ENCODE measurements at places on chromosomes 16 and 17.
A peak's percentile ranks its signal among the peaks of the same experiment; 100 is the strongest.

DNA sequence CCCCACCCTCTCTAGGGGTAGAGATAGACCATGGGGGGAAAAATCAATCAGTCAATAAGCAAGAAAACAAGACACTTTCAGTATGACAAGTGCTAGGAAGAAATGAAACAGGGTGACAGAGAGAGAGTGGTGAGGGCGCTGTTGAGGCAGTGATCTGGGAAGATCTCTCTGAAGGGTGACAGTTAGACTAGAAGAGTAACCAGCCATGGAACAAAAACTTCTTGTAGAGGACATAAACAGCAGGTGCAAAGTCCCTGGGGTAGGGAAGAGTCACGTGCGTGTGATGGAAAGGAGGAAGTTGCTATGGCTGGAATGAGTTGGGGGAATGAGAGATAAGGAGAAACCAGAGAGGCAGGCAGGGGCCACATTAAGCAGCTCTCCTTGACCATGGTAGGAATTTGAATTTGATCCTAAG, 16.8 kb upstream of the EMP2 start:
- DNase-seq = no peak

DNA sequence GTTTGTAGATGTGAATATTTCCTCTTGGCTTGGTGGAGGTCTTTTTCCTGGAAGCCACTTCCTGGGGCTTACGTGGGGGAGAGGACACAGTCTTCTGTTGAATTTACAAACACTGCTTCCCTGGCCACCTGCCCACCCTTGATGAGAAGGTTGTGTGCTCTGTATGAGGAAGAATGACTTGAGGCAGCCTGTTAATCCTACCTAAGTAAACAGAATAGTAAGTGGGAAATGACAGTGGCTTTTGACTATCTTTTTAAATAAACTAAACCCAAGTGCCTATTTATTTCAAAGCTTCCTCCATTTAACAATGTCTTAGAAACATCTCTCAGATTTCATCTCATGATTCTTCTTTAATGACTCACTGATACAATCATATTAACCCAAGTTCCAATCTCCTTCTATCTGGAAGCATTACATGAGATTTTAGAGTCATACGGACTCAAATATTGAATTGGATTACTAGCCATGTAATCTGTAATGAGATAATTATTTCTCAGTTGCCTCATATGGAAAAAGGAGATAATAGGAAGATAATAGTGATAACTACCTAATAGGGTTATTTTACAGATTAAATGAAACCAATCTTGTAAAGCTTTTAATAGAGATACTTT, 96.6 kb upstream of the SMIM36 start:
- DNase-seq = no peak

DNA sequence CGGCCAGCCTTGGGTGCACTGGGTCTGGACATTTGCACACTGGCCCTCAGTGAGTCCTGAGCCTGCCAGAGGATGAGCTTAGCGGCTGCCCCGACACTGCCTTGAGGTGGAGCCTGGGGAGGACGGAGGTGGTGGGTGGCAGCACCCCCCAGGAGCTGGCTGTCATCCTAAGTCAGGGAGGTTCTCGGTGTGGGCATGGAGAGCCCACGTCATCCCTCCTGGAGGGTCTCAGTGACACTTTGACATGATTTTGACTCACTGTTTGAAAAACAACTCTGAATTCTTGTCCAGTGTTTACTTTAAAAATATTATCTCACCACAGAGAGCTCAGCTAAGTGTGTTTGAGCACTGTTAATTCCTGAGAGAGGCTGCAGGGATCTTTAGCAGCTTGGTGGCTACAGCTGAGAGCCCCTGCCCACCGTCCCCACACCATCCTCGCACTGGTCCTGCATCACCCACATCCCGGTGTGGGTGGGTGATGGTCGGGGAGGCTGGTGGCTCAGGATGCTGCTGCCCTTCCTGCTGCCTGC, 63.1 kb downstream of the BANP start:
- DNase-seq = no peak

- no peak for DNase-seq
Measured at GRCh38 chr17:58276423-58276822, 4.3 kb downstream of the MPO start.

DNA sequence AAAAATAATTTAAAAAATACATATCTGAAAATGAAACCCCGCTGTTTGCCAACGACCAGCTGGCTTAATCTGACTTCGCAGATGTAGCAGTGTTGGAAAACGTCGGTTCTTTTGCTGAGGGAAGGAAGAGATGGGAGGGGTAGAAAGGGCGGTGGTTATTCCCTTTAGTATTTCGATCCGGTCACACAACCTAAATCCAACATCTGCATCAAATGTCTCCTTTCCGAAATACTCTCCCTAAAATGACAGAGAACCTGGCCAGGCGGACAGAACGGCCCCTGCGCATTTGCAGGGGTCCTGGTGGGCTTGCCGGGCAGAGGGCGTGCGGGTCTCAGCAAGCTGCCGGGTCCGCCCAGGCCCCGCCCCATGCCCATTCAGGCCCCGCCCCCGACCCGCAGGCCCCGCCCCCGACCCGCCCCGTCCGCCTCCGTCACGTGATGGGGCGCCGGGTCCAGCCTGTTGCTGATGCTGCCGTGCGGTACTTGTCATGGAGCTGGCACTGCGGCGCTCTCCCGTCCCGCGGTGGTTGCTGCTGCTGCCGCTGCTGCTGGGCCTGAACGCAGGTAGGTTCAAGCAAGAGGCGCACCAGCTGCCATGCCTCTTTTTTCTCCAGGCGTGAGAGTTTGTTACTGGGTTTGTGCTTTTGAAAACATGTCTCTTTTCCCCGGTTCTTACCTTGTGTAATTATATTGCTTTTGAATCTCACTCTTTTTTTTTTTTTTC, at the start of gene SCPEP1:
Gene SCPEP1 (plus strand): TSS at position 459 of the 723 bp plus-strand sequence. CDS start 29 bp downstream, at position 488.
- peak; percentile 70 for DNase-seq

DNA sequence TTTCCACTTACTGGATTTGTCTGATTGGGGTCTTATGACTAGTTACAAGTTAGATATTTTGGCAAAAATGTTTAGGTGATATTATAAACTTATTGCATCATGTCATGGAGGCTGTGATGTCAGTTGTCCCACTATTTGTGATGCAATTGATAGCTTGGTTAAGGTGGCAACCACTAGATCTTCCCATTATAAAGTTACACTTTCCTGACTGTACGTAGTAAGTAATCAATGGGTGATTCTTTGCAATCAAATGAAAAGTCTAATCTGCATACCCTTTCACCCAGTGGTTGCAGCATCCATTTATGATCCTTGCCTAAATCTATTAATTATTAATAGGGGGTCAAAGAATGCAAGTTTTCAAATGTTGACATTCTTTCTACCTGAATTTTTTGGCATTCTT, 4.4 kb upstream of the PCTP start:
- DNase-seq = no peak

- no peak for DNase-seq
Measured at GRCh38 chr16:29899516-29900101, at the start of gene SEZ6L2. TSS of gene SEZ6L2 (minus strand) at chr16:29899550. CDS start at chr16:29899019, 531 bp downstream.

DNA sequence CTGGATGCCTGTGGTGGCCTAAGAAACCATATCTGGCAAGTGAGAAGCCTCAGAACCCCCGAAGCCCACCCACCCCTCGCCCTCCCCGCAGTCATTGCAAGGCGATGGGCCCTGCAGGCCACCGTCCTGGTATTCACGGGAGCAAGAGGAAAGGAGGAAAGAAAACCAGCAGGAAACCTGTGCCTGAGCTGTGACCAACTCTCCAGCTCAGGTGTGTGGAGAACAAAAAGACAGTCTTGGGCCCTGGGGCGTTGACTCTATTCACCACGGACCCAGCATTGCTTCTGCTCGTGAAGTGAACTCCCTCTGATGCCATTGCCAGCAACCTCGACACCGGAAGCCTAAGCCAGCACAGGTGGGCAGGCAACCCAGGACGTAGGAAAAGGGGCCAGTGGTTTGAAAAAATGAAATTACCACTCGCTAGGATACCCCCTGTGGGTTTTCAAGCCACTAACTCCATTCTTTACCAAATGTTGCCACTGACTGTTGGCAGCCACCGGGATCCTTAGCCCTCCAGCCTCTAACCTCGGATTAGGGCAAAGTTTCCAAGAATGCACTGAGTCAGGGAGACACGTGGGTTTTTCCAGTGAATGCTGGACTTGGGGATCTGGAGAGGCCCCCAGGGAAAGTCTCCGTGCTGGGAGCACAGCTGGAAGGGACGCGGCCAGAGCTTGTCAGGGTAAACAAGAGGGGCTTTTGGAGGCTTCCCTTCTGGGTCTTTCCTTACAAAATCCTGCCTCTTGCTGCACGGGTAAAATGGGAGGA, 25.1 kb downstream of the FA2H start:
- DNase-seq = no peak

- no peak for DNase-seq
Measured at GRCh38 chr17:17852930-17853329, 16.1 kb upstream of the SREBF1 start.

- no peak for DNase-seq
Measured at GRCh38 chr17:8948462-8948861, 17.0 kb downstream of the PIK3R5 start.

- DNase-seq = no peak
Measured at GRCh38 chr16:72308396-72308795, 136.4 kb upstream of the PMFBP1 start.

- DNase-seq = peak; percentile 70
Measured at GRCh38 chr17:45098869-45099616, 33.3 kb downstream of the PLCD3 start.

DNA sequence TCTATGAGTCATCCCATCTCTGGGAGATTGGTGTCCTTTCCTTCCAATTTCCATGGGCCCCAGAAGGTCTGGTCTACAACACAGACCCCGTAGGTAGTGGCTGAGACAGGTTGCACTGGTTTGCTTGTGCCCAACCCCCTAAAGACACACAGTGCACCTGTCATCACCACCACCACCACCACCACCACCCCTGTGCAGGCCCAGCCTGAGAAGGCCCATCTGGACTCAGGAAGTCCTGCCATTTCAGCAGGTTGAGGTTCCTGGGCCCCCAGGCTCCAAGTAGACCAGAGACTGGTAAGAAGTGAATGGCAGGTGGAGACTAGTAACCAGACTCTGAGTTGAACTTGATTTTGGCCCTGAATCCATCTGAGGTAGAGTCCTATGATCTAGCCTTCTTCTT, 25.9 kb upstream of the PHB1 start:
- DNase-seq = no peak

GRCh38 chr16:29687755-29688154, 8.8 kb downstream of the QPRT start:
- no peak for DNase-seq

GRCh38 chr16:86519649-86520316, 9.5 kb downstream of the FOXF1 start:
- no peak for DNase-seq

GRCh38 chr17:38533241-38533640, 72.5 kb downstream of the SRCIN1 start:
- no peak for DNase-seq

- no peak for DNase-seq
Measured at GRCh38 chr17:81394377-81394920, 808 bp upstream of the BAHCC1 start.

DNA sequence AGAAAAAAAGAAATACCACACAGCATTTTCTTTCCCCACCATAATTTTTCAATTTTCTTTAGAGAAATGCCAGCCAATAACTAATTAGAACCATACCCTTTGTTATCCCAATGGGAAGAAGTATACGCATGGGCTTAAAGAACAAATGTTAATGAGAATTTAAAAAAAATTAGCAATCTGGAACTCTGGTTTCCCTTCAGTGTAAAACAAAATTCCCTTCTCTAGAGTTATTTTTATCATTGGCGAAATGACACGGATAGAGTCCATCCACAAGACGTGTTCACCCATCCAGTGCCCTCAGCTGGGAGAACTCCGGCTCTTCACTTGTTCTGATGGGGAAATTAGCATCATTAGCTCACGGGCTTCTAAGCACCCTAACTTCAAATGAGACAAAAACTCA, 3.3 kb downstream of the NXN start:
- no peak for DNase-seq

GRCh38 chr16:83550183-83550569, 257.6 kb upstream of the HSBP1 start:
- no peak for DNase-seq

DNA sequence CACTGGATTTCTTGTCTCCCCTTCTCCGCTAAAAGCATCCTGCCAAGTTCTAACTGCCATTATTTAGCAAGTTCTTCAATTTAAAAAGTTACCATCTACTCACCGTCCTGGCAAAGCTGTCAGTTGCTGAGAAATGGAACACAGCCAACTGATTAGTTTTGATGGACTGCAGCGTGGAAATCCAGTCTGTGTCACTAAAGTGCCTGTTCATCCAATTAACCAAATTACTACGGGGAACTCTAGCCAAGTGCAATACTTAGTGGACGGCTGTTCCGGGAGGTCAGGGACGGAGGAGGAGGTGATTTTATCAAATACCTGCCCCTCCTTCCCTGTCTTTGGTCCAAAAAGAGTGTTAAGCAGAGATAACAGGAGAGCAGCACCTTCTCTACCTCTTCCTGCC, 260.7 kb downstream of the MAF start:
- DNase-seq = no peak

- no peak for DNase-seq
Measured at GRCh38 chr17:9367156-9367555, 208.5 kb downstream of the STX8 start.

DNA sequence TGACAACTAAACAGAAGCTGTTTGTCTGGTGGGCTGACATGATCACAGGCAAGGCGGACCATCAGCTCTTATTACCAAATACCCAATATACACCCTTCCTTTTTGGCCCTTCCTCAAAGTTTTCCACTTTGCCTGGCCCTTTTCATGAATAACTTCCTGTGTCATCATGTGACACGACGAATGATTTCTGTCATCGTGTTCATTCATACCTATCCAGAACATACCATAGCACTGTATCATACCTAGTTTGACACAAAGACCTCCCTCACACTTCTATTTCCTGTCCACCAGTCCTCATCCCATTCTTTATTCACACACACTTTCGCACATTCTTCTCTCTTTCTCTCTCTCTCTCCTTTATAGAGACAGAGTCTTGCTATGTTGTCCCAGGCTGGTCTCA, 131.8 kb downstream of the STX8 start:
- DNase-seq = no peak

GRCh38 chr16:31038993-31039392, 5.6 kb downstream of the STX4 start:
- DNase-seq = no peak

- DNase-seq = no peak
Measured at GRCh38 chr16:87389245-87389644, 2.9 kb upstream of the MAP1LC3B start.

GRCh38 chr16:57607676-57608461, 20.6 kb upstream of the ADGRG1 start:
- no peak for DNase-seq

- DNase-seq = no peak
Measured at GRCh38 chr17:8121681-8122421, 2.1 kb downstream of the HES7 start.

Measured in activated CD4-positive, CD25-positive, alpha-beta regulatory T cell (primary cell).